ENCODE measurements at places on chromosomes 1 and 21. TPM values are rescaled to one million over a fixed set of nuclear protein-coding genes. Genes with fewer than 3 reads are reported as not detected.

The HSD3B1 gene
- total RNA-seq, result not detected

DNA sequence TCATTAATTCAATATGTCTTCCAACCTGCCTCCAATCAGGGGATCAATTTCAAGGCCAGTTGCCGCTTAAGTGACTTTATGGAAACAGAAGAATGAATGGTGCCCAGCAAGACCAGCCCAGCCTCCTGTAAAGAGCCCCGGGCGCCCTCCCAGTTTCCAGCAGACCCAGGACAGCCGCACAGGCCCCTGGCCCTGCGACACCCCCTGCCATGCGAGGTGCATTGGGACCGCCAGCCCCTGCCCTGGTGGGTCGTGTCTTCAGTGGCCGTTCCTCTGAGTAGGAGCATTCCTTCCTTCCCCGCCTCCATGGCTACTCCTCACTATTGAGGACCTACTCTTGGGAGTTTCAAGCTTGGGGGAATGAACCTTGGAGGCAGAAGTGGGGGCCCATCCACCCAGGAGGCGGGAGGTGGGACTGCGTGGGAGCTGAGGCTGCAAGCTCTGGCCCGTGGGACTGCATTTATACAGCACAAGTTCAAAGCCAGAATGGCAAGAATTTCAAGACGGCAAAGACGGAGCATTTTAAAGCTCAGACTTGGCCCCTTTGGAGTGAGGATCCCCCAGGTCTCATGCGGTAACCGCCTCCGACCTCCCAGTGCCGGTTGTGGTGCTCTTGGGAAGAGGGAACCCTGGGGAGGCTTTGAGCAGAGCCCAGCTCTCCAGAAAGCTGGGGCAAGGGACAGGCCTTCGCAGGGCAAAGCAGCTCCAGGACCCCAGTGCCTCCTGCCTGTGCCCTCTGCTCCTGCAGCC, 73.1 kb upstream of the ACTRT2 start:
- DNase-seq, result no peak

GRCh38 chr1:158089925-158090637, 90.6 kb upstream of the CD1D start:
- DNase-seq, result no peak

GRCh38 chr1:160357286-160358002, 9.4 kb upstream of the NHLH1 start:
- no peak for DNase-seq

DNA sequence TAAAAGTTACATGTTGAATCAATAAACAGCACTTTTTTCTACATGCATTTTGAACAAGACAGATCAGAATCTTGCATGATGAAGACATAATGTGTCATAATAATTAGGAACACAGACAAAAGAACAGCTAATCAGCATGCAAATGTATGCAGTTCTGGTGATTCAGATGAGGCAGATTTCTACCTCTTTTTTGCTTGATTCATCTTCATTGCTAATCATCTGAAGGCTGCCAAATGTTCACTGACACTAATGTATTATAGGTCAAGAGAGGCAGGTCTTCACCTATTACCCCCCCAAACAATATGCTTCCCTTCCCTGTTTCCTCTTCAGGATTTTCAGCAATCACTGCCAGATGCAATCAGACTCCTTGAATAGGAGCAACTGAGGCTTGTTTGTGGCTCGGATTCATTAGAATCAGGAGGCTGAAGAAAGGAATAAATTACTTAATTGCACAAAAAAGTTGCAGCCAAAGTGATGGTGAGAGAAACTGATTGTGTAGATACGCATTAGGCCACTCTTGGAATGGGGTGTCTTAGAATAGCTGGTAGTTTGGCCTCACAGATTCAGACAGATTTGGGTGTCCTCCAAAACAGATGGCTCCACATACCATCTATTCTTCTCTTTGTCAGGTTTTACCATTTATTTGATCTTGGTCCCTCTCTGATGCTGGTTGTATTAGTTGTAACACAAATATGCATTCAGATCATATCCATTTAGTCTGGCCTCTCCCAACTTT, 275.4 kb downstream of the RPS6KC1 start:
- no peak for DNase-seq
